Activated gamma-delta T cell treated with Interleukin-2 at 50 U/mL for 16 hours (primary cell): ENCODE measurements at places on chromosomes 7 and 10.
A peak's percentile ranks its signal among the peaks of the same experiment; 100 is the strongest.

GRCh38 chr10:133526957-133527588 is at the start of gene CYP2E1:
TSS of gene CYP2E1 (plus strand) at chr10:133527363. CDS start at chr10:133527396, 33 bp downstream.
- DNase-seq = no peak

- DNase-seq = no peak
These were observed 142.5 kb downstream of the RNF216 start for GRCh38 chr7:5638994-5639393.

DNA sequence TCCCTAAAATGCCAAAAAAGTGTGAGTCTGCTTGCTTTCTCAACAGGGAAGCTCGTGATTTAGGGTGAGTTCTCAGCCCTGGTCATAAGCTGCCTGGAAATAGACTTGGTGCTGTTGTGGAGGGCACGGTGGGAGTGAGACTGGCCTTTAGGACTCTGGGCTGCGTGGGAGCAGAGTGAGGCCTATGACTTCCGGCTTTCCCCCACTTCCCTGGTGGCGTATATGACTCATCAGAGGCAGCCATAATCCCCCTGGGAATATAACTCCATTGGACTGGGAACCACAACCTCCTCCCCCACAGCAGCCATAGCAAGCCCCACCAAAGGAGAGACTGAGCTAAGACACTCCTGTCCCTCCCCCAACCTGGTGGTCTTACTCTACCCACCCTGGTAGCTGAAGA is 95.0 kb downstream of the PON1 start:
- DNase-seq = no peak

DNA sequence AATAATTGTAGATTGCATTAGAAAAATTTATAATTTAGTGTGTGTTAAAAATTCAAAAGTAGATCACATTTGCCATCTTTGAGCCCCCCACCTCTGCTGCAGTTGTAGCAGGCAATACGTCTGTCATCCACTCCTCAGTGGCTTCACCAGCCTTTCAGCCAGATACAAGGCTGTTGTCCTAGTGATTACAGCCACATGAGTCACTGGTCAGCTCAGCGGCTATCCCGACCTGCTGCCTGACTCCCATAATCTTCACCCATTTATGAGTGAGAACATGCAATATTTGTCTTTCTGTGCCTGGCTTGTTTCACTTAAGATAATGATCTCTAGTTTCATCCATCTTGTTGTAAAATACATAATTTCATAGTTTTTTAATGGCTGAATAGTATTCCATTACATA is 9.2 kb downstream of the OR2A5 start:
- DNase-seq = no peak

- DNase-seq = no peak
These were observed 36.0 kb downstream of the NUDT1 start for GRCh38 chr7:2278026-2278425.

DNA sequence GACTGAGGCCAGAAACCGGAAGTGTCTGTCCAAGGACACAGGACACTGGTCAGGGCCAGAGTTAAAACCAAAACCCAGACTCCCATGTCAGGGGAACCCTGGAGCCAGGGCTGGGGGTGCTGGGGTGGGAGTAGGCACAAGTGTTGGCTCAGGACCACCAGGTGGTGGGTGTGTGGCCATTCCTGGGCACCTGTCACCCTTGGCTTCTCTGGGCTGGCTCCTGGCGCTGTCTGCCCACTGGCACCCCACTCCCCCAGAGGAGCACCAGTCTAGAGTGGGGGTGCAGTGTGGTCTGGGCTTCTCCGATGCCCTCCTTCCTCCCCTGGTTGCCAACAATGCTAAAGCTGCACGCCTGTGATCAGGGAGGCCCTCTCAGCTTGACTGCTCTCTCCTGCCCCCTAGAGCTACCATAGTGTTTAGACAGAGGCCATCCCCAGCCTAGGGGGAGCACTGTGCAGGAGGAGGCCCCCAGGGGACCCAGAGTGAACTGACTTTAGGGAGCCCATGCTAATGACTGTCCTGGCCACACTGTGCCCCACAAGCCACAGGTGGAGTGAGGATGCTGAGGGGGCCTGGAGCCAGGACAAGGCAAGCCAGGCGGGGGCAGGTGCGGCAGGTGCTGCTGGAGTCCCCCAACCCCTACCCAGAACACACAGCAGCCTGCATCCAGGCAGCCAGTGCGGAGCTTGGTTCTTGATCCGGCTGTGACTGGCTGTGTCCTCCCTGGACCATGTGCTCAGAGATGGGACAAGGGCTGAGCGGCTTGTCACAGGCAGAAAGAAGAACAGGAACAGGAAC is 11.0 kb downstream of the RASGEF1A start:
- peak; percentile 41 for DNase-seq

DNA sequence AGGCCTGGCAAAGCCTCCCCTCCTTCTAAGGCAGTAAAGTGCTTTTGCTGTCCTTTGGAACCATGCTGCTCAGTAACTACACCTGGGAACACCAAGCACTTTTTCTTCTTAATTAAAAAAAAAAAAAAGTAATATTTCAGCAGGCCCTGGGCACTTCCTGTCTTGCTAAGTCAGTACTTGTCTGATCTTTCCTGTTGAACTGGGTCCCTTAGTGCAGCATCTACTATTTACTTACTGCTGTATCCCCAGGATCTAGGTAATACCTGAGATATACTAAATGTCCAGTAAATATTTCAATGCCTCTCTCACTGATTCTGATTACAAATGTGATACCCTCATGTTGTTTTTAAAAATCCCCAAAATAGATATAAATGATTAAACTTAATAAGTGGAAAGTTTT is 77.4 kb downstream of the PPP1R3C start:
- DNase-seq = no peak
